ENCODE measurements at places on chromosomes 11 and 22.
A peak's percentile ranks its signal among the peaks of the same experiment; 100 is the strongest.

- DNase-seq = no peak
Observed at GRCh38 chr11:33027846-33028536, 11.4 kb upstream of the TCP11L1 start.

DNA sequence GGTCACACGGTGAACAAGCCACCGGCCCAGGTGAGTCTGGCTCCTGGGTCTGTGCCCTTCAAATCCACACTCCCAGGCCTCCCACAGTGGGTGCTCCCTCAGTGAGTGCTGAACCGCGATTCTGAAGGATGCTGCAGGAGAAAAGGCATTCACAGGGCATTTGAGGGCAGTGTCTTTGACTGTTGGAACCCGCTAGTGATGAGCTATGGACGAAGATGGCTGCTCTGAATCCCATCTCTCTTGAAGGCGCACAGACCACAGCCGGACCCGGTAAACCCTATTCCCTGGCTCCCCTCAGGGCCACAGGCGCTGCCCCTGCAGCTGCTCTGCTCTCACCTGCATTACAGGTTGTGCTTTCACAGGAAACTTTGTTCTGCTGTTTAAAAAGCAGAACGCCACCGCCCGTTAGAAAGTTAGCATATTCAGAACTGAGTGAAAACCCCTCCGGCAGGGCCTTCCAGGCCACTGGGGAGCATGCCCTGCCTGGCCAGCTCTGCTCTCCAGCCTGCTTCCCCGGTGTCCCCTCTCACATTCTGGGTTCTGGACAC is 3.2 kb downstream of the LRRC32 start:
- no peak for DNase-seq

DNA sequence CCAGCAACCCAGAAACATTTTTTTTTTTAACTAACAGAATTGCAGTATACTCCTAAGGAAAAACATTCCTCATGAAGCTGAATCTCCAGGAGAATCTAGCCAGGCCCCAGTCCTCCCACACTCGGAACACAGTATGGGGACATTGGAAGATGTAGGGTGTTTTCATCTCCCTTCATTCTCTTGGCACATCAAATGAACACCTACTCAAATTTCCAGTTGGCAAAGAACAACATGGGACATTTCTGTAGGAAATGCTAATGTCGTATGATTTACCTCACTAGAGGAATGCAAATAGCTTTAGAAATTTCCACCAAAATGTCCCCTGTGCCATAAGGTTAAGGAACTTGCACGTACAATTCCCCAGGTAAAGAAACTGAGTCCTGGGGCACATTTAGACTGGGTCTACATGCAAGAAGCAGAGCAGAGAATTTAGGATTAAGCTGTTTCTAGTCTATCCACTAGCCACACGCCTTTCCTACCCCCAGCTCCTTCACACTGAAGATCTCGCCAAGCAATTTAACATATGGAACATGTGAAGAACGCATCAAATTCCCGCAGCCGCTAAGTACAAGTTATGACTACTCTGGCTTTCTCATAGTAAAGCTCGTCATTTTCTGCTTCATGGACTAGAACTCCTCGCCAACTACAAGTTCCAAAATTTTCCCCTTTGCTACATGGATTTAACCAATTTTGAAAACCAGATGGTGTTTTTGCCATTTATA is 2.9 kb upstream of the CADM1 start:
- no peak for DNase-seq

DNA sequence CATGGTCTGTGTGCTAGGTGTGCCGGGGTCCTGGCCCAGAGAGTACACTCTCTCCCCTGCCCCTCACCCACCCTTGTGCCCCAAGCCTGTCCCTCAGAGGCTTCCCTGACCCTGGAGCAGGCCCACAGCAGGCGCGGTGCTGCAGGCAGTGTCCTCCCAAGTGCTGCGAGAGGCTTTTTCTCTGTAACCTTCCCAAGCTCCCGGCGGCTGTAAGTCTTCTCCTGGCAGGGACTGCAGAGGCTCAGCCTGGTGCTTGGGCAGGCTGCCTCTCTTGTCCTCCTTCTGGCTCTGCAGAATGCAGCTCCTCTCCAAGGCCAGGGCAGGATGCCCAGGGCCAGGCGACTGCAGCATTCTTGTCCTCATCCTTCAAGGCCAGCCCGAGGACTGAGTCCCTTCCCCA is 15.9 kb downstream of the RFPL1 start:
- no peak for DNase-seq

DNA sequence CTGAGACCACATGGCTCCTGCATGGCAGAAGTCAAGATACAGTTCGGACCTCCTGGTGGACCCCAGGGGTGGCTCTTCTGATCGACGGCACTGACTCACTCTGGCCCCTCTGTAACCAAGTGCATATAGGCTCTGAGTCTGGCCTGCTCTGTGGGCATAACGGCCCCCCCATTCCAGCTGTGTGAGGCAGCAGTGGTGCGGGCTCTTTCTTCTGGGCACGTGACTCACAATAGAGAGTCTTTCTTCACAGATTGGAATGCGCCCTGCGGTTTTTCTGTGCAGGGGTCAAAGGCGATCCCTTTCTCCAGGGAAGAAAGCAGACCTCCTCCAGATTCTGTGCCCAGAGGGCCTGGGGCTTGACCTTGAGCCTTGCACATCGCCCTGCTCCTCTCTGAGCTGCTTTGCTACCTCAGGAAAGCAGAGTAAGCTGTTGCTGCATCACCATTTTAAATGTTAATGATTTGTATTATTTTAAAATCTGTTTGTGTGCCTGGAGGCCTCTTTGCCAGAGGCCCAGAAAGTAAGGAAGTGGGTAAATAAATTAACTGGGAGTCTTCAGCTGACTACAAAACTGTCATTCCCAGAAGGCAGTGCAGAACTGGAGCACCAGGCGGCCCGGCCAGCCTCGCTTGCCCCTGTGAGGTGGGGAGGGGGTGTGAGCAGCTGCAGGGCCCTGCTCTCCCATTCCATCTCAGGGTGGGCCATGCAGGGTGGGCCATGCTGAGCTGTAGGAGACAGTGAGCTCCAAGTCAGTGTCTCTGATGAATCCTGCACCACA is 199.0 kb downstream of the GRIK4 start:
- DNase-seq = peak; percentile 80
